WTC11 (cell line): ENCODE measurements at places on chromosomes 12 and 14. TPM values are rescaled to one million over a fixed set of nuclear protein-coding genes. Genes with fewer than 3 reads are reported as not detected.

- no peak for DNase-seq
Measured at GRCh38 chr14:61178226-61179060, 102.7 kb downstream of the TMEM30B start.

DNA sequence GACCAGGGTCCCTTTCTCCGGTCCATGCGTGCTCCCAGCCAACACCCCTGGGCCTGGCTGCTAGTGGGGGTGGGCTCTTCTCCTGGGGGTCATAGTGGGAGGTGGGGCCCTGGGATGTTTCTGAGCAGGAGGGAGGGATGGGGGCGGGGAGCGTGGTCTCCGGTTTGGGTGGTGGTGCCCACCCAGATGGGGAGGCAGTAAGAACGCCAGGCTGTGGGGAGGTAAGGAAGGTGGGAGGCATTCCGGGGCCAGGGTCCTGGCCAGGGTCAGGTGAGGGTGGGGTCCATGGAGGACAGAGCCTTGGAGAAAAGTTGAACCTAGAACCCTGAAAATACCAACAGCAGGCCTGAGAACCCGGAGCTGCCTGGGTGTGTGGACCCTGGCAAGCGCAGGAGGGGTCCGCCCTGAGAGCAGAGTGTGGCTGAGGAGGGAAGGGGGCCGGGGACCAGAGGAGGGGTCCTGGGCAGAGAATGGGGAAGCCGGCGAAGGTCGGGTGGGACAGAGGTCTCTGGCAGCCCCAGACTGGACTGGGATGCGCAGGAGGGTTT lies 5.7 kb downstream of the CRIP2 start:
- DNase-seq, result no peak

TRMT5 gene
- total RNA-seq, result 17.6 to 25.2 TPM (median 18.5 TPM) in 3 replicates

KLRC2 gene
- not detected in 3 replicates for total RNA-seq

NKX2-1 gene
- total RNA-seq, result 0.16 to 0.18 TPM in 2 of 3 replicates, not detected in the other

ABCD2 gene
- 0.05 TPM in 2 of 3 replicates, not detected in the other for total RNA-seq
